ENCODE measurements at places on chromosomes 1 and 21.

GRCh38 chr1:60705026-60705425 lies 377.3 kb upstream of the NFIA start:
- DNase-seq = no peak

GRCh38 chr1:229238231-229238630 lies 32.7 kb upstream of the RAB4A start:
- DNase-seq = no peak

DNA sequence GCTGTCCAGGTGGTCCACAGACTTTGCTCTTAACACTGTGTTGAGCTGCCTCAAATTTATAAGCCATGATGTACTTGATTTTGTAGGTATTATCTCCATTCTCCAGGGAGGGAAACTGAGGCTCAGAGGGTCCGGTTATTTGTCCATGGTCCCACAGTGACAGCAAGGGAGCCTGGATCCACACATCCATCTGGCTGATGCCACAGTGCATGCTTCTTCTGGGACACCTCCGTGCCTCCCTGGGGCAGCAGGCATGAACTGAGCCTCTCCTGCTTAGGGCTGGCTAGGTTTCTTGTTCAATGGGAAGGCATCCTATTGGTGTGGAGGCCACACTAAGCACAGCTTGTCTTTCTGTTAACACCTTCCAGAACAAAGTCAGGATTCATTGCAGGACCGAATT lies 317.3 kb downstream of the AJAP1 start:
- DNase-seq = no peak

GRCh38 chr1:154446292-154446691 lies 41.1 kb downstream of the IL6R start:
- DNase-seq = no peak

GRCh38 chr1:210230149-210230695 lies 2.4 kb upstream of the SERTAD4 start:
- no peak for DNase-seq

DNA sequence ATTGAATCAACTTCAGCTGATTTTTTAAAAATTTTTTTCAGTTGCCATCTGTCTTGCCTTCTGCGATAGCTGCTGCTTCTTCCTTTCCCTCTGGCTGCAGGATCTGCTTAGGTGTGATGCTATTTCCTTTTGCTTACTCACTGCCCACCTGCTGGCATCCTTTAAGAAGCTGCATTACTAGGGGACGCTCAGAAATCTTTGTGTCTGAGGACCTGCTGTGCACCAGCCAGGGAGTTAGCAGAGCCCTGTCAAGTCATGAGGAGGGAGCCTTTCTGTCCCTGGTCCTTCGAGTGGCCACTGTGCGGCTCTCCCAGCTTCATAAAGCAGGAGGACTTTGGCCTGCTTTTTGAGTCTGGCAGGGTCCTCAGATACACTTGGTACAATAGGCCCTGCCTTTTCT lies 327.8 kb downstream of the USH2A start:
- DNase-seq = no peak

DNA sequence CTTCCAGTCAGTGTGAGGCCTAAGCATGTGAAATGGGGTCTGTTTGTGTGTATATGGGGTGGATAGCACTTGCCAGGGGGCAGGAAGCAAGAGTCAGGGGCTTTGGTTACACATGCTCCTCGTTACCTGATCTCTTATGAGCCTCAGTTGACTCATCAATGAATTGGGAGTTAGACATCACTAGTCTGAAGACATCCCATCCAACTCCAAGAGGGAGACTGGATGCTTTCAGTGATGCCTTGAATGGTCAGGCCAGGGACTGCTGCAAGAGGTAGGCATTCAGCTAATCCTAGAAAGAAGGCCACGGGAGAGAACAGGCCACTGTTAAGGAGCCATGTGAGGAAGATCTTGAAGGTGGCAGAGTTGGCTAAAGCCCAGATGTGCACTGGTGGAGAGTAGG lies 6.3 kb downstream of the RAB25 start:
- DNase-seq = no peak

GRCh38 chr21:28066596-28067387 lies 925.9 kb downstream of the LTN1 start:
- DNase-seq = no peak

DNA sequence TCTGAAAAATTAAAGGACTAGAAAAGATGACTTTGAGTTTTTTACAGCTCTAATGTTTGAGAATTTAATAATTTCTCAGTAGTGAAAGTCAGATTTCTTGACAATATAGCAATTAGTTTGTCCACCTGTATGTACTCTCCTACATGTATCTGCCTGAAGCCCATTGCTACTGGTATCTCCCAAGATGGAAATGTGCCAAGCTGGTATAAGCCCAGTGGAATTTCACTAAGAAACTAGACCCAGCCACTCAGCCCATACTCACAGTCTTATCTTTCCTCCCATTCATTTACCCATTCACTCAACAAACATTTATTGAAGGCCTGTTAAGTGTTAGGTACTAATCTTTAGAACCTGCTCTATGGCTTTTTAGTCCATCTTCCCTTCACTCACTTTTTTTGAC lies 21.6 kb upstream of the TRIM45 start:
- DNase-seq = no peak

GRCh38 chr1:5634893-5635292 lies 357.3 kb downstream of the NPHP4 start:
- no peak for DNase-seq

DNA sequence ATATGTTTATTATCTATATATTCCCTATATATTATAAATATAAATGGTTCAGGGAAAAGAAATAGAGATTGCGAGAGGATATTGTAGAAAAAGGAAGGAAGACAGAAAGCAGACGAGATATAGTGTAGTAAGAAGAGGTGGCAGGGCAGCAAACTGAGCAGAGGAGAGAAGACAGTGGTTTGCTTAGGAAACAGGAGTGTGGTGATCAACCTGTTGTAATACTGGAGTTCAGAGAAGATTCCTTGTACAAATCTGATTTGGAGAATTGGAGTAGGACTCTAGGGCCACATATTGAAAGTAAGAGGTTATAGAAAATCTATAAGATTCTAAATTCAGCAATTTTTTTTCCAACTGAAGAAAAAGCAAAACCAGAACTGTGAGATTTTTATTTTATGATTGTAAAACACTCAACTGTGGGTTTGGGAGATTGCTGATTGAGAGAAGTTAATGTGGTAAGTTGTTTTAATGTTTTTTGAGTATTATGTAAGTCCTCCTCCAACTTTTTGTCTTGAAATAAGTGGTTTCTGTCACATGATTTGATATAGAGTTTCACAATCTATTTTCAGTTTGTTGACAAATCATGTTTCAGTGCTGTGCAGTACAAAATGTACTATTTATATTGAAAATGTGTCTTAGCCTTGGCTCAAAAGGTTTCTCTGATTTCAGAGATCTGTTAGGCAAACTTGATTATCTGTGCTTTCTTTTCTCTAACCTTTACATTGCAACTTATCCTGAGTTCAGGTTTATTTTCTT lies 9.6 kb upstream of the AMY2B start:
- DNase-seq = no peak

- DNase-seq = no peak
These were observed 140.2 kb upstream of the JUN start for GRCh38 chr1:58924016-58924565.

DNA sequence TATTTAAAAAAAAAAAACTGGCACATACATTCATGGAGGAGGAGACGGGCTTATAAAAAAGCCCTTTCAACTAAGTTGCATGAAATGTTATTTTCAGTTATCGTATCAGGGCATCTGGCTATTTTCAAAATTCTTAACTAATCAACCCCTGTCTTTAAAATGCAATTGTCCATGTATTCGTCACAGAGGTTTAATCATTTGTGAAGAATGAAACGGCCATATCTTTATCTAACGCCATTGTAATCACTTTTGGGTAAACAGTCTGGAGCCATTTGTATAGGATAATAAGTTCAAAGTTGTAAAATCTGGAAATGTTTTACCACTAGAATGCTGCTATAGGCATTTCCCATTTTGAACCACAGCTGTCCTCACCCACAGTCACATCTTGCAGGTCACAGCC lies 30.4 kb downstream of the SLC30A10 start:
- no peak for DNase-seq

GRCh38 chr1:197914510-197914909 lies 2.7 kb upstream of the LHX9 start:
- no peak for DNase-seq

GRCh38 chr1:166127003-166127402 lies 39.8 kb downstream of the FAM78B start:
- DNase-seq = no peak

GRCh38 chr1:32536117-32536516 lies 3.1 kb upstream of the ZBTB8A start:
- DNase-seq = no peak

DNA sequence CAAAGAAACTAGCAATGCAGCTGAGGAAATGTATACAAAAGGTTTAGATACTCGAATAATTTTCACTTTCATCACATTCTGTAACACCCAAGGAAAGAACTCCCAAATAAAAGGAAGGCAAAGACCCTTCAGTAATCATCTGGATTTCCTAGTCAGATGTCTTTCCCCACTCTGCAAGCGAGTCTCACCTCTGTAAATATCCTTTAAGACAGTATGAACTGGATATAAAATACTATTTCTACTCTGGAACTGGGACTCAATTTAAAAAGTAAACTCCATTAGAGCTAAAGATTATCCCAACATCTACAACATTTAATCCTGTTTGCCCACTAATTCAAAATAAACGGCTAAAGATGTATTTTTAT lies 27.0 kb downstream of the C2CD2 start:
- DNase-seq = no peak

GRCh38 chr1:218660678-218661053 lies 315.5 kb downstream of the TGFB2 start:
- DNase-seq = no peak

- DNase-seq = no peak
These were observed 480.4 kb upstream of the ZRANB2 start for GRCh38 chr1:71561206-71561605.

DNA sequence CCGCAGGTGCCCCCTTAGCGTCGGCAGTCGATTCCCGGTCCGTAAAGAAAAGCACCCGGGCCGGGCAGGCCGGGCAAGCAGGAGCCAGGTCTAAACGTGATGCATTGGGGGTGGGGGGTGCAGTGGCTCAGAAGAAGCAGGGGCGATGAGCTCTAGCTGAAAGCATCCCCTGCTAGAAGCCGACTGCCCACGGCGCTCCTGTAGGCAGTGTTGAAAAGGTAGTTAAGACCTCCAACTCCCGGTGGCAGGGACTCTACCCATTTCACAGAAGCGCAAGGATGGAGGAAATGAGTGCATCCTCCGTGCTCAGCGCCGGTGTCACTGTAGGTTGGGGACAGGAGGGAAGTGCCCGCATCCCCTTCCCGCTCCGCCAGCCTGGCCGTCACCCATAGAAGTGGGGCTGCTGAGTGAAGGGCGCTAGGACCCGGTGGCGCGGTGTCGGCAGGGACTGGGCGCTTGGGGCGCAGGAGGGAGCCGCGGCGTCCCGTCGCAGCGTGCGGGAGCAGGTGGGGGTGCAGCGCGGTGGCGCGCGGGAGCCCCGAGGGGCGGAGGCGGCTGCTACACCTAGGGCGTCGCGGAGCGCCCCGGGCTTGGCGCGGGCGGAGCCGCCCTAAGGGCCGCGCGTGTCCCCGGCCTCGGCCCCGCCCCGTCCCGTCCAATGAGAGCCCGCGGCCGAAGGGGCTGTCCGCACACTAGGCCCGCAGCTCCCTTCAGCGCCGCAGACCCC lies at the start of gene WNT2B:
TSS of gene WNT2B (plus strand) at position 688 of the 727 bp plus-strand sequence. CDS start 298 bp downstream, outside the sequence.
- DNase-seq = peak; percentile 41

DNA sequence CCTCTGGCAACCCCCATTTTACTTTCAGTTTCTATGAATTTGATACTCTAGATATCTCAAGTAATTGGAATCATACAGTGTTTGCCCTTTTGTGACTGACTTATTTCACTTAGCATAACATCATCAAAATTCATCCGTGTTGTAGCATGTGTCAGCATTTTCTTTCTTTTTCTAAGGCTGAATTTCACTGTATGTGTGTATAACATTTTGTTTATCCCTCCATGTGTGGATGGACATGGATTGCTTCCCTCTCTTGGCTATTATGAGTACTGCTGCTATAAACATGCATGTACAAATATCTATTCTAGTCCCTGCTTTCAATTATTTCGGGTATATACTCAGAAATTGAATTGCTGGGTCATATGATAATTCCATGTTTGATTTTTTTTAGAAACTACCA lies 97.3 kb downstream of the MAP3K21 start:
- no peak for DNase-seq

DNA sequence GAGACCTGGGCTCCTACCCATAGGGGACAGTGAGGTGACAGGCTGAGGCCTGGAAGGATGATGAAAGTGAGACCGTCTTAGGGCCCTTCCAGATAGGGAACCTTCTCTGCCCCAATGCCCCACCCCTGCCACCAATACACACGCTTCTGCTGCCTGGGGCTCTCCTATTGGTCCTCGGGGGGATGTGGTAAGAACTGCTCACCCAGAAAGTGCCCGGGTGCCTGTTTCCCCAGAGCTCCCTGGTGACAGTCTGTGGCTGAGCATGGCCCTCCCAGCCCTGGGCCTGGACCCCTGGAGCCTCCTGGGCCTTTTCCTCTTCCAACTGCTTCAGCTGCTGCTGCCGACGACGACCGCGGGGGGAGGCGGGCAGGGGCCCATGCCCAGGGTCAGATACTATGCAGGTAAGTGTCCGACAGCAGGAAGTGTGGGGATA lies 948 bp downstream of the SEMA4A start:
- DNase-seq = peak; percentile 44

- no peak for DNase-seq
These were observed 298.5 kb upstream of the PROX1 start for GRCh38 chr1:213689260-213689659.

GRCh38 chr1:211643324-211644212 lies 31.9 kb downstream of the NEK2 start:
- DNase-seq = no peak

DNA sequence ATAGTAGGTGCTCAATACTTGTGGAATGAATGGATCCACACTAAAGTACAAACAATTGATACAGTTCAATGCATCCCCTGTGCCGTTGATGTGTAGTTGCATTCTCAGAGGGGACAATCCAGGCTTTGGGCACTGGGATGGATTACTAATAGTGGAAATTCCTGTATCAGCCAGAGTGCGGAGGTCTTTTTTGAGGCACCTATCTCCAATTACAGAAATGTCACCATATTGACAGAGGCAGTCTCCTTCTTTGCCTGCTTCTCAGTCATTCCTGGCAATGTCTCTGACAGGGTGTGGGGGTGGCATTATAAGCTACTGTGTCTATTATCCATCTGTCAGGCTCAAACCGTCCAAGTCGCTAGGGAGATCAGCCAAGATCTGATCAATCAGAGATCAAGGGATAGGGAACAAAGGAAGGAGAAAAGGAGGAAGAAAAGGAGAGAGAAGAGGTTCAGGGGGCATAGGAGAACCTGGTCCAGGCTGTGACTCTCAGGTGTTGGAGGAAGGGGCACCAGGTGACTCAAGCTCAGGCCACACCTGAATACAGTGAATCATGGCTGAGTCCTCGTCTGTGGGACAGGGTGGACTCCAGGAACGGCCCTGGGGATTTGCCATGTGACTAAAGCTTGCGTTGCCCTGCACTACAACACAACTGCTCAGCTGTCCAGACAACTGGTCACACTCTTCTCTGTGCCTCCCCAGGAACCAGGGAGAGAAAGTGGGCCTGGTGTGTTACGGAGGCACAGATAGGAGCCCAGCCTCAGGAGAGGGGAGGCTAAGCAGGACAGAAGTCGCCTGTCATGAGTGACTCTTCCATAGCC lies 3.4 kb upstream of the LAMB3 start:
- no peak for DNase-seq

GRCh38 chr1:213820362-213821149 lies 167.2 kb upstream of the PROX1 start:
- no peak for DNase-seq

- DNase-seq = no peak
These were observed 23.4 kb downstream of the NFASC start for GRCh38 chr1:204894031-204894430.
